ENCODE measurements at places on chromosomes 13 and 19. TPM values are rescaled to one million over a fixed set of nuclear protein-coding genes. Genes with fewer than 3 reads are reported as not detected.

Gene CEACAM16
- not detected for total RNA-seq

Gene APC2
- 0.08 TPM for total RNA-seq

Gene FAM124A
- 0.30 TPM for total RNA-seq

Gene ICAM3
- 15.1 TPM for total RNA-seq

Gene LIM2
- not detected for total RNA-seq

Gene DCT
- total RNA-seq = 0.12 TPM

Gene CHAMP1
- total RNA-seq = 10.1 TPM

Gene NR1H2
- total RNA-seq = 74.8 TPM

Gene CRLF1
- total RNA-seq = 14.7 TPM

Gene PALM3
- 0.30 TPM for total RNA-seq

Gene ZNF492
- total RNA-seq = 0.12 TPM

Gene ALOX5AP
- total RNA-seq = 1.1 TPM
